MG63 (cell line): ENCODE measurements at places on chromosomes 3 and 15. TPM values are rescaled to one million over a fixed set of nuclear protein-coding genes. Genes with fewer than 3 reads are reported as not detected.

SCN5A gene
- total RNA-seq = not detected in 2 replicates

RIOX2 gene
- 72.3 and 76.2 TPM in 2 replicates for total RNA-seq

CYP11A1 gene
- total RNA-seq = 0.30 and 6.3 TPM in 2 replicates

GABRR3 gene
- not detected in 2 replicates for total RNA-seq

OSBPL10 gene
- total RNA-seq = 2.5 and 3.7 TPM in 2 replicates
